B cell (primary cell): ENCODE measurements at places on chromosomes 6 and 20. TPM values are rescaled to one million over a fixed set of nuclear protein-coding genes. Genes with fewer than 3 reads are reported as not detected.
A peak's percentile ranks its signal among the peaks of the same experiment; 100 is the strongest.

The GCNT2 gene
- total RNA-seq, result 32.1 and 38.1 TPM in 2 replicates

- no peak overlapping the region for H3K27ac ChIP-seq
- H3K27me3 ChIP-seq, result no peaks in the 10 kb centered on the region
- H3K4me3 ChIP-seq, result peak overlapping the region; percentile 6
Measured at GRCh38 chr6:149990661-149991471, 27.1 kb downstream of the ULBP1 start.

DNA sequence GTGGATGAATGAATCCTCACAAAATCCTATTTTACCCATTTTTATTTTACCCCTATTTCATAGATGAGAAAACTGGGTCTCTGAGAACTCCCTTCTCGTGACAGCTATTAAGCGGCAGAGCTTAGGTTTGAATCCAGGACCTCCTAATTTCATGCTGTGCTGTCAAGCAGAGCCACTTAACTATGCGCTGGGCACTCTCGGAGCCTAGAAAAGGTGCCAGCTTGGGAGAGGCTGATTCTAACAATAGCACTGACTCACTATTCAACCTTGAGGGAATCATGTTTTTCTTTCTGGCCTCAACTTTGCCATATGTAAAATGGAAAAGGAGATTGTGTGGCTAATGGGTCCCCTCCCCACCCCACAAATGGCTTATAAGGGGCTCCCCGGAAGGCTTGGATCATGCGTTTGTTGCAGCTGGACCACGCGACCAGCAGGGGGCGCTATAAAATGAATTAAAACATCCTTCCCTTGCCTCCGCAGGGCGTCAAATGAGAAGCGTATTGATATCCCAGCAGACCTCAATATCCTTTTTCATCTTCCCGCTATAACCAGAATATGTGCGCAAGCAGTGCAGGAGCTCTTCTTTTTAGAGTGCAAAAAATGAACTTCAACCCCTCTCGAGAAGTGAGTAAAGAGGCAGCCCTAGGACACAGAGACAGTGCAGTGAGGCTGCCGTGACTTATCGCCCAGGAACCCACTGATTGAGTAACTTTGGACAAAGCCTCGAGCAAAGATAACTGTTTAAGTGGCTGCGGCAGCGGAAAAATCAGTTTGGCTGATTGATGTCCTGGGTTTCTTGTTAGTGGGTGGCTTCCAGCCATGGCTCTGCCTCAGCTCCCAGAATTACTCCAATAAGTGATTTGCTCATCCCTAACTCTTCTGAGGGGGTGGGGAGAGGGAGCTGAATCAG is 12.8 kb upstream of the PDYN start:
- no peak overlapping the region for H3K27ac ChIP-seq
- peaks cover 31% of the 10 kb centered on the region for H3K27me3 ChIP-seq
- DNase-seq, result peak; percentile 53
- no peak overlapping the region for H3K4me3 ChIP-seq
- no peaks in the 10 kb centered on the region for H3K4me1 ChIP-seq

- no peaks in the 10 kb centered on the region for H3K4me1 ChIP-seq
- H3K27ac ChIP-seq, result no peak overlapping the region
Measured at GRCh38 chr6:20334334-20334733, 67.3 kb upstream of the E2F3 start.

The TSBP1 gene
- not detected in 2 replicates for total RNA-seq

DNA sequence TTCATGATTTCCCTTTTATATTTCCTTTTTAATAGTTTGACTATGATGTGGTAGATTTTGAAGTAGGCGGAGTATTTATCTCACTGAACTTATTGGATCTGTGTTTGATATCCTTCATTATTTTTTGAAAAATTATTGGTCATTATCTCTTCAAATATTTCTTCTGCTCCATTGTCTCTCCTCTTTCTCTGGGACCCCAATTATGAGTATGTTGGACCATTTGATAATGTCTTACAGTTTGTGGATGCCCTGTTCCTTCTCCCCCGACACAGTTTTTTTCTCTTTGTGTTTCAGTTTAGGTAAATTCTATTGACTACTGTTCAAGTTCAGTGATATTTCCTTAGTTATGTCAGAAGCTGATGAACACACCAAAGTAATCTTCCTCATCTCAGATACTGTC is 49.4 kb upstream of the COL10A1 start:
- DNase-seq, result no peak
- H3K4me3 ChIP-seq, result no peak overlapping the region
- peaks cover 1% of the 10 kb centered on the region for H3K36me3 ChIP-seq
- no peaks in the 10 kb centered on the region for H3K27me3 ChIP-seq
- H3K4me1 ChIP-seq, result no peaks in the 10 kb centered on the region

The LY6G6C gene
- total RNA-seq, result not detected in 2 replicates

The ENPP3 gene
- 0.25 and 0.58 TPM in 2 replicates for total RNA-seq

GRCh38 chr6:169236988-169237387 is 16.7 kb downstream of the THBS2 start:
- H3K27ac ChIP-seq, result no peak overlapping the region
- no peaks in the 10 kb centered on the region for H3K36me3 ChIP-seq
- no peaks in the 10 kb centered on the region for H3K4me1 ChIP-seq
- no peaks in the 10 kb centered on the region for H3K27me3 ChIP-seq

DNA sequence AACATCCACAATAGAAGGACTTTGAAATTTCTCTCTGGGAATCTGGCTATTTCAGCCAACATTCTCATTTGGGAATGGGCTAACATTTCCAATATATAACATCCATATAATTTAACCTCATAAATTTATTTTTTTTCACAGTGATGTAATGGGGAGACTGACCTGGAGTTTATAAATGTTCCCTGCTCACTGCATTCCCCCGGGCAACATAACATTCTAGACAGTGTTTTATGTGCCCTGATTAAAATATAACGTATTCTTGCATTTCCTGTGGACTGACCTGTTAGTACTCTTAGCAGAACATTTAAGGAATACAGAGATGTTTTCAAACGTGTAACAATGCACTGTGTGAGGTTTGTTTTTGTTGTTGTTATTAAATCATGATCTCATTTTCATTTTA is 20.9 kb downstream of the TSHZ2 start:
- H3K27me3 ChIP-seq, result no peaks in the 10 kb centered on the region
- H3K27ac ChIP-seq, result no peak overlapping the region
- no peak overlapping the region for H3K4me3 ChIP-seq
- H3K4me1 ChIP-seq, result no peaks in the 10 kb centered on the region
- no peaks in the 10 kb centered on the region for H3K36me3 ChIP-seq

The MAP7 gene
- 0.63 and 0.64 TPM in 2 replicates for total RNA-seq

GRCh38 chr20:36469973-36470372 is 71.3 kb upstream of the MYL9 start:
- no peaks in the 10 kb centered on the region for H3K27me3 ChIP-seq
- peaks cover 81% of the 10 kb centered on the region for H3K4me1 ChIP-seq
- peaks cover 9% of the 10 kb centered on the region for H3K36me3 ChIP-seq
- DNase-seq, result no peak
- H3K27ac ChIP-seq, result peak overlapping the region; percentile 91

The GPR6 gene
- not detected in 2 replicates for total RNA-seq

DNA sequence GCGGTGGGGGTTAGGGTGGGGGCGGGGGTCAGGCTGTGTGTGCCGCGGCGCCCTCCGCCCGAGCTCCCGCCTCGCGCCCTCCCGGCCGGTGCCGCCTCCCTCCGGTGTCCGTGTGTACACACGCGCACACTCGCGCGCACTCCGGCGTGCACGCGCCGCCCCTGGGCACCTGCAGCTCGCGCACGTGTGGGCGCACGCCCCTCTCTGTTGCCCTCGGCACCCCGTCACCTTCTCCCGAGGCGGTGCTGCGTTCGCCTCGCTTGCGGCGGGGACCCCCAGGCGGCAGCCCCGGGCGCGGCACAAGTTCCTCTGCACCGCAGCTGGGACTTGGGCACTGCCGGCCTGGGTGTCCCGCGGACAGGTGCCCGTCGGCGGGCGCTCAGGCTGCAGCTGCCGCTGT is 525 bp downstream of the MACROD2 start:
- H3K27me3 ChIP-seq, result no peaks in the 10 kb centered on the region
- no peak overlapping the region for H3K27ac ChIP-seq
- H3K36me3 ChIP-seq, result no peaks in the 10 kb centered on the region

DNA sequence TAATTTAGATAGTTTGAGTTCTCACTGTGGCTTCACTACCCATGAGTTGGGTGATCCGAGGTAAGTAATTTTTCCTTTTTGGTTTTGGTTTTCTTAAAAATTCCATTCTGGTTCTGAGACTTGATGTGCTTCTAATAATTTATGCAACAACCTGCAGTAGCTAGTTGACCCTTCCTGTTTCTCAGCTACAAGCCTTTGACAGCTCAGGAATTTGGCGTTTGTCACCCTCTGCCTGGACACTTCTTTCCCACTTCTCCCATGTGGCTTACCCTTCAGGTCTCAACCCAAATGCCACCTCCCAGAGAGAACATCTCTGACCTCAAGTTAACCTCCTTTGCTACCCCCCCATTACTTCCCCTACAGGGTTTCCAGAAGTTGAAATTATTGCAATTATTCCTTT is 49.7 kb upstream of the TSHZ2 start:
- H3K4me1 ChIP-seq, result no peaks in the 10 kb centered on the region
- no peak overlapping the region for H3K4me3 ChIP-seq
- H3K36me3 ChIP-seq, result no peaks in the 10 kb centered on the region
- H3K27me3 ChIP-seq, result no peaks in the 10 kb centered on the region

DNA sequence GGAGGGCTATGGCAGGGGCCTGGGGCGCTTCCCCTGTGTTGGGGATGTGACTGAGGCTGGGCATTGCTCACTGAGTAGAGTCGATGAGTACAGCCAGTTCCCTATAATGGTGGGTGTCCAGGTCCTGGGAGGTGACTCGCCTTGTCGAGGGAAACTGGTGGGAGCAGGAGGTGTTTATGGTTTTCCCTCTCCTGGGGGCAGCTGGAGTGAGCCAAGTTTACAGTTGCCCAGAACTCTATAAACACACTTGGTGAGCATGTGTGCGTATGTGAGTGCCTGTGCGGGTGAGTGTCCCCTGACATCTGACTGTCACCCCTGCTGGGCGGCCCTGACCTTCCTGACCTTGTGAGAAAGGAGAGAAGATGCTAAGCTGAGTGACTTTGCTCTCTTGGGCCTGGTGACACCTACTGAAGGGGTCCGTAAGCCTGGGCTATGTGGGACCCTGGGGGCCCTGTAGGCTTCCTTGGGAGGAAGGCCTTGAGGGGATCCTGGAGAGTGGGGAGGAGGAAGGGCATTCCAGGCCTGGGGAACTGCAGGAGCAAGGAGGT is 65.9 kb downstream of the VEGFA start:
- no peaks in the 10 kb centered on the region for H3K4me1 ChIP-seq
- no peak for DNase-seq
- no peaks in the 10 kb centered on the region for H3K36me3 ChIP-seq
- no peak overlapping the region for H3K27ac ChIP-seq

- H3K4me3 ChIP-seq, result no peak overlapping the region
- H3K27me3 ChIP-seq, result no peaks in the 10 kb centered on the region
- no peak for DNase-seq
Measured at GRCh38 chr6:65450451-65450850, 256.6 kb downstream of the EYS start.

The ECT2L gene
- total RNA-seq, result not detected in 2 replicates

DNA sequence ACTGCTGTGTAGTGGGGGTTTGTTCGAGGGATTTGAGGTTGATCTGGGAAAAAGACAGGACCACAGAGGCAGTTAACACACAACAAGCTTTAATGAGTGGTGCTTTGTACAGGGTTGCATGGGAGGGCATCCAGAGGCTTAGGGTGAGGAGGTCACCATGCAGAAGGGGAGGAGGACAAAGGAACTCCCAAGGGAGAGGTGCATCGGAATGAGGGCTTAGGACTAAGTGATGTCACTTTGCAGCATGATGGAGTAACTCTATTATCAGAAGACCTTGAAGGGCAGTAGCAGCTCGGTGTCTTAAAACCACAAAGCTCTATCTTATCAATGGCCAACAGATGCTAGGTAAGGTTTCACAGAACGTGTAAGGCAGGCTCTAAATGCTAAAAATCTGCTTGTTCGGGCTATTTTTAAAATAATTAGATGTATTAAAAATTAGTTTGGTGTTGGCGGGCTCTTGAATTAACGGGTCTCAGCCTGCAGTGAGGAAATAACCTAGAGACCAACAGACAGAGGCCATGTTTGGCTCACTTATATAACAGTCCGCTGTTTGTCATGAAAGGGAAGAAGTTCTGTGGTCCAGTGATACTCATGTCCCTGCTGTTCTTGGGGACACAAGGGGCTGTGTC is 37.9 kb downstream of the MAN1A1 start:
- no peaks in the 10 kb centered on the region for H3K27me3 ChIP-seq
- no peak overlapping the region for H3K4me3 ChIP-seq
- no peak overlapping the region for H3K27ac ChIP-seq
- H3K4me1 ChIP-seq, result peaks cover 28% of the 10 kb centered on the region
